ENCODE measurements at places on chromosomes 1 and 21. TPM values are rescaled to one million over a fixed set of nuclear protein-coding genes. Genes with fewer than 3 reads are reported as not detected.

DNA sequence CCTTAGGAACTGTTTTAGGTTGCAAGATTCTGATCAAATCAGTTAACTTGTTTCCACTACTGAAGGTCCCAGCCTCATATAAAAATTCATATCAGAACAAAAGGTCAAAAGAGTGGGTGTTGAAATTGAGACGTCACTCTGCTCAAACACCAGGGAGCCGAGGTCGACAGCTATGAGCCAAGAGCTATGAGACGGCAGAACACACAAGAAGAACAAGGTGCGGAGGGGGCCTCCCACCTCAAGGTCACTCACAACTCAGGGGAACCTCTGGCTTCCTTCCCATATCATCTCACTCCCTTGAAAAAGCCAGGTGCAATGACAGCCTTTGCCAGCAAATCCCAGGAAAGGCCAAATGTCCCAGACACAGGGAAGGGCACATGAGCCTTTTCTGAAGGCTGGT is 749 bp downstream of the SEC16B start:
- DNase-seq = no peak

GRCh38 chr1:237712586-237713157 is 178.1 kb downstream of the ZP4 start:
- DNase-seq = no peak

GRCh38 chr1:938088-938683 is 14.5 kb downstream of the SAMD11 start:
- DNase-seq = peak; percentile 28

GRCh38 chr1:88741413-88741812 is 57.3 kb downstream of the PKN2 start:
- DNase-seq = peak; percentile 77

GRCh38 chr1:6468729-6469461 is 2.9 kb upstream of the TNFRSF25 start:
- DNase-seq = no peak

GJB3 gene
- polyA plus RNA-seq = not detected

SLFNL1 gene
- polyA plus RNA-seq = 0.09 TPM

All from IMR-90 (cell line).